ENCODE measurements at places on chromosomes 13 and 19. TPM values are rescaled to one million over a fixed set of nuclear protein-coding genes. Genes with fewer than 3 reads are reported as not detected.

DNA sequence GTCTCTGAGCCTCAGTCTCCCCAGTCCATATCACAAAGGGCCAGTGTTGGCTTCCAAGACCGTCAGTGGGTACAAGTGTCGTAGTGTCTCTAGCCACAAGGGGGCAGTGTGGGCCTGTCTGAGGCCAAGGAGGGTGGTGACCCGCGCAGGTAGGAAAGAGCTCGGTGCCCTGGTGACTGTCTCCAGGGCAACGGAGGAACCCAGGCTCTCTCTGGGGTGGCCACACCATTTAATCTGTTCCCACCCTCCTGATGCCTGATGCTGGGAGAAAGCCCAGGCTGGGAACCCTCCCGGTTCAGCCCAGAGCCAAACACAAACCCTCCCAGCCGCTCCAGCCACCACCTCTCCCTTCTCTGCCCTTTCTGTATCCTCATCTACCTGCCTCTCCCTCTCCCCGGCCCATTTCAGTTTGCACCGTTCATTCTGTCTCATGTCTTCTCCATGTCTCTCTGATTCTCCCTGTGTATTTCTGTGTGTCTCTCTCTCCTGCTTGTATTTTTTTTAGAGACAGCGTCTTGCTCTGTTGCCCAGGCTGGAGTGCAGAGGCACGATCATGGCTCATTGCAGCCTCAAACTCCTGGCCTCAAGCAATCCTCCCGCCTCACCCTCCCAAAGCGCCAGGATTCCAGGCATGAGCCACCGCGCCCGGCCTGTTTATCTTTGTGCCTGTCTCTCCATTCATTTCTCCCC, 17.5 kb upstream of the MEIS3 start:
- DNase-seq: peak; percentile 87

DNA sequence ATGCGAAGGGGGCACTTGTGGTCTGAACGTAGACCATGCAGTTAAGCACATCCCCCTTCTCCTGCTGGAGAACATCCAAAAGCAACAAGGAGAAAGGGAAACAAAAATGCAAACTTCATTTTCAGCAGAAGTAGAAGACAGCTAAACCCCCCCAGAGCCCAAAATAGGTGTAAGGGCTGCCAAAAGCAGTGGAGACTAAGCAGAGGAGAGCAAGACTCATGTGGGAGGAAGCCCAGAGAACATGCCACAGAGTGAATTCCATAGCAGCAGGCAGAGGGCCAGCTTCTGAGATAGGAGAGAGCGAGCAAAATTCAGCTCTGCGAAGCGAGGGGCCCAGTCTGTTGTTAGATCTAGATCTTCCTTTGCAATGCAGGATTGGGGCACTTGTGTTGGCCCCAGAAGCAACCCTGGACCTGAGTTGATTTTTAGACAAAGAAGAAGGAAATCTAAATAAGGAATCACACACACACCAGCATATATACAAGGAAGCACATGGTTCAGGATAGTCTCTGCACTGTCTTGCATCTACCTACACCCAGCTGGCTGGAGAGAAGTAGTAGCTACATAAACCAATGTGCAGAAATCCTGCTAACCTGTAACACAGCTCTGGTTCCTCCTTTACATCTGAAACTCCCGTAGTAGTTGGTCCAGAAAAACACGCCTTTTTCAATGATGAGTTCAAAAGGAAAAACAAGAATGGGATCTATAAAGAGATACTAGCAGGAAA, 199.6 kb downstream of the SPRY2 start:
- no peak for DNase-seq

- no peak for DNase-seq
Observed at GRCh38 chr19:30446850-30447552, 74.8 kb downstream of the ZNF536 start.

GRCh38 chr19:3556978-3557460, 367 bp downstream of the MFSD12 start:
- no peak for DNase-seq

The PLPPR3 gene
- not detected for total RNA-seq
